ENCODE measurements at places on chromosomes 12 and 14. TPM values are rescaled to one million over a fixed set of nuclear protein-coding genes. Genes with fewer than 3 reads are reported as not detected.

GRCh38 chr14:47365233-47365632 lies 310.2 kb downstream of the MDGA2 start:
- no peak for DNase-seq

DNA sequence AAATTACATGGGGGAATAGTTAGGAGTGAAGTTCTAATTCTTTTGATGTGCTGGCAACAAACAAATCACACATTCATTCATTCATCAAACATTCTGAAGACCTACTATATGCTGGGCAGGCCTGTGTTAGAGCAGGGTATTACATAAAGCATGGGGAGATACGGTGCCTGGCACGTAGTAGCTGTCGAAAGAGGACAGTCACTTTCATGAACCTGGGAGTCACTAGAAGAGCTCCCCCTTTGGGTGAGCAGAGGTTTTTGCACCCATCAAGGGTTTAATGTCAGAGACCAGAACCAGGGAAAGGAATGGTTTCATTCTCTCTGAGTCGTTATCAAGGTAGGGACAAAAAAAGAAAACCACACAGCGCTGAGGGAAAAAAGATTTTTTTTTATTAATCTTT lies 10.0 kb downstream of the LHX5 start:
- DNase-seq: peak; percentile 29

GRCh38 chr12:19125325-19125724 lies 4.2 kb upstream of the PLEKHA5 start:
- no peak for DNase-seq

DNA sequence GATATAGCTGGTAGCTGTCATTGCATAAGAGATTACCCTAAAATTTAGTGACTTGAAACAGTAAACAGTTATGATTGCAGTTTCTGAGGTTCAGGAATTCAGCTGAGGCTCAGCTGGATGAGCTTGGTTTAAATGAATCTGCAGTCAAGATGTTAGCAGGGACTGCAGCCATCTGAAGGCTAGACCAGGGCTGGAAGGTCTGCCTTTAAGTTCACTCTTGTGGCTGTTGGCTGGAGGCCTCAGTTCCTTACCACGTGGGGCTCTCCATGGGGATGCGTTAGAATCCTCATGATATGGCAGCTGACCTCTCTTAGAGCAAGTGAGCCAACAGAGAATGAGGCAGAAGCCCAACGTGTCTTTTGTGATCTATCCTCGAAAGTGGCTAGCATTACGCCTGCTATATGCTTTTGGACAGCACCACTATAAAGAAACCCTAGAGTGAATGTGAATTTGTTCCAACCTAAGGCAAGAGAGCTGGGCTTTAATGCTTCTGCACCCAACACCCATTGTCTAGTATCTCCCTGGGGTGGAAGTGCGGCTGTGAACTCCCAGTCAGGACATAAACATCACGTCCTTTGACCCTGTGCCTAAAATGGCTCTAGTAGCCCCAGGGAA lies 26.0 kb downstream of the HSPB8 start:
- DNase-seq: no peak

- DNase-seq: no peak
Observed at GRCh38 chr12:2439332-2440100, 355.3 kb upstream of the FKBP4 start.

DNA sequence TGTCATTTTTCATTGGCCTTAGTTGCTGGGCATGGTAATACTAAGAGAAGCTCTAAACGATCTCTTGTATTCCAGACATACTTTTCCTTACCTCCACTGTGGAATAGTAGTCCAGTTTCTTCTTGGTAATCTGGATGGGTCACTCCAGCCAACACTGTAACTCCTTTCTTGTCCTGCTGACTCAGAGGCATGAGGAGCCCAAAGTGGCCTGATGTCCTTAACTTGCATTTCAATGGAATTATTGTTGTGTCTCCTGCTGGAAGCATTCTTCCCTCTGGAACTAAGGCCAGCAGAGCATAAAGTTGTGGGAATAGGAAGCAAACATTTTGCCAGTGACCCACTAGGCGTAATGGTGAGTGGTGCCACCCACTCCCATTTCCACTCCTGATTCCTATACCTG lies 33.1 kb downstream of the DAAM1 start:
- no peak for DNase-seq

GRCh38 chr14:80587096-80587724 lies 354.3 kb downstream of the CEP128 start:
- DNase-seq: peak; percentile 21

TEX52 gene
- total RNA-seq: not detected

STAC3 gene
- total RNA-seq: 2.5 TPM

GRCh38 chr14:103103461-103104388 lies 9.2 kb downstream of the EXOC3L4 start:
- no peak for DNase-seq

GRCh38 chr12:39626033-39626814 lies 6.6 kb upstream of the ABCD2 start:
- no peak for DNase-seq

GRCh38 chr12:56190695-56191155 lies 1.4 kb upstream of the SMARCC2 start:
- no peak for DNase-seq

- DNase-seq: no peak
Observed at GRCh38 chr12:29158115-29158763, 9.2 kb downstream of the FAR2 start.

GPD1 gene
- total RNA-seq: 1.6 TPM

- DNase-seq: peak; percentile 48
Observed at GRCh38 chr12:51926718-51927117, 19.4 kb downstream of the ACVRL1 start.

- DNase-seq: no peak
Observed at GRCh38 chr12:65634626-65635331, 189.5 kb upstream of the HMGA2 start.

GRCh38 chr12:115710104-115710564 lies 567.4 kb downstream of the MED13L start:
- DNase-seq: no peak

TC2N gene
- 15.9 TPM for total RNA-seq

MIPOL1 gene
- total RNA-seq: 15.4 TPM

RND1 gene
- 2.0 TPM for total RNA-seq

SMOC1 gene
- total RNA-seq: not detected

CLEC4C gene
- total RNA-seq: not detected

LRP1-AS gene
- total RNA-seq: not detected

DNA sequence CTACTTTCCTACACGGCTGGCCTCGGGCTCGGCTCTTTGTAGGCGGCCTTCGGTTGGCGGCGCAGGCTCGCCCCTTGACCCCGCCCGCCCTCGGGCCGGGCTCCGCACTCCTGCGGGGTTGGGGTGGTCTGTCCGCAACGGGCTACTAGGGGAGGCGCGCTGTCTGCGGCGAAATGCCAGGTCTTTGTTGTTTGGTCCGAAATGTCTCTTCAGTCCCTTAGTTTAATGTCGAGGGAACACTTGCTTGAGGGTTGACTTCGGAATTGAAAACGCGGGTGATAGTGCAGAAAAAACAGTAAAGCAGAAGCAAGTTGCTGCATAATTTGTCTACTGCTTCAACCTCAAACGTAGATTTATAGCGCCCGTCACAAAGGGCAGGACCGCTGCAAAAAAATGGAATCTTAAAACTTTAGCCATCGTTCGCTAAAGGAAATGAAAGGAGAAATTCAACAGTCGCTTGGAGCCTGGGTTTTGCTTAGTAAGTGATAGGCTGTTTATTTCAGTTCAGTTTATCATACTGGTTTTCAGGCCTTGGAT lies 390 bp downstream of the JKAMP start:
- no peak for DNase-seq

VRK1 gene
- total RNA-seq: 51.4 TPM

- DNase-seq: no peak
Observed at GRCh38 chr14:100906420-100906819, 2.9 kb upstream of the RTL1 start.

TROAP gene
- 99.1 TPM for total RNA-seq

PPFIA2 gene
- total RNA-seq: not detected

SLC2A14 gene
- total RNA-seq: not detected

DNA sequence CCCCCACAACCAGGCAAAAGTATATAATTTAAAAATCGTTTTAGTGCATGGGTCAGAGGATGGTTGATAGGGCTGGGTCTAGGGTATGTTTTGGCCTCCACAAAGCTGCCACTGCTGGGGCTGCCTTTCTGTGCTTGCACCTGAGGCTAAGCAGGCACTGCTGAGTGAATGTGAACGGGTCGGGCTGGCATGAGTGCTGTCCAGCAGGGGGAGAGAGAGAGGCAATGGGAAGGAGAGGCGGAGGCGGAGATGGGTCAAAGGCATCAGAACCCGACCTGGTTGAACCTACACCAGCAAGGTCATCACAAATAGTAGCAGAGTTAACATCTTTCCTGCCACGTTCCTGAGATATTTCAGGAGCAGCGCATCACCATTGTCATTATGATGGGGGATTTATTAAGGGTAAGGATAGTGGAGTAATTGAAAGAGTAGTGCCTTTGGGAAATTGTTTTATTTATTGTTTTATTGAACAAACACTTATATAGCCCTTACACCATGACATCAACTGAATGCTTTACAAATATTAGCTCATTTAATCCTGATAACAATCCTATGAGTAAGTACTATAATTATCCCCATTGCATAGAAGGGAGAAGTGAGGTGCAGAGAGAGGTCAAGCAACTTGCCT lies 5.8 kb upstream of the NRXN3 start:
- peak; percentile 12 for DNase-seq

PLEK2 gene
- 67.6 TPM for total RNA-seq

RD3L gene
- not detected for total RNA-seq

CAPZA3 gene
- not detected for total RNA-seq

LRRK2 gene
- total RNA-seq: 0.20 TPM

ABHD4 gene
- 9.4 TPM for total RNA-seq

- no peak for DNase-seq
Observed at GRCh38 chr14:106287506-106287905, 761.1 kb downstream of the TMEM121 start.

DNA sequence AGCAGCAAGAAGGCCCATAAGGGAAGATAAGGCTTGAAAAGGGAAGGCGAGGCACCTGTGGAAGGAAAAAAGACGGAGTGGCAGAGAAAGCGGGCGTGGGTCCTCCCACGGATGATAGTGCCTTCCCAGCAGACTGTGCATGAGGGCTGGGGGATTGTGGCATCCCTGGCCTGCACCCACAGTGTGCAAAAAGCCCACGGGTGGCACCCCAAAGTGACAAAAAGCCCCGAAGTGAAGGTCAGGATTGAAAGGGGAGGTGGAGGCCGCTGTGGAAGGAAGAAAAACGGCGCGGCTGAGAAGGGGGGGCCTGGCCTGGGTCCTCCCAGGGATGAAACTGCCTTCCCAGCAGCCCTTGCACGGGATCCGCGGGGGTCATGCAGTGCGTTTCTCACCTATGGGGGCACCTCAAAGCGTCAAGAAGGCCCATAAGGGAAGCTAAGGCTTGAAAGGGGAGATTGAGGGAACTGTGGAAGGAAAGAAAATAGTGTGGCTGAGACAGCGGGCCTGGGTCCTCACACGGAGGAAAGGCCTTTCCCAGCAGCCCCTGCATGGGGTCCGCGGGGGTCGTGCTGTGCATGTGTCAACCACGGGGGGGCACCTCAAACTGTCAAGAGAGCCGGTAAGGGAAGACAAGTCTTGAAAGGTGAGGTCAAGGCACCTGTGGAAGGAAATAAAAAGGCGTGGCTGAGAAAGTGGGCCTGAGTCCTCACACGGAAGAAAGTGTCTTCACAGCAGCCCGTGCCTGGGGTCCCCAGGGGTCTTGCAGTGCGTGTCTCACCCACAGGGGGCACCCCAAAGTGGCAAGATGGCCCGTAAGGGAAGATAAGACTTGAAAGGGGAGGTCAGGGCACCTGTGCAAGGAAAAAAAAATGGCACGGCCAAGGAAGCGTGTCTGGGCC lies 274.1 kb downstream of the ALG10 start:
- no peak for DNase-seq

- no peak for DNase-seq
Observed at GRCh38 chr14:96581026-96581425, 78.8 kb downstream of the PAPOLA start.

DNA sequence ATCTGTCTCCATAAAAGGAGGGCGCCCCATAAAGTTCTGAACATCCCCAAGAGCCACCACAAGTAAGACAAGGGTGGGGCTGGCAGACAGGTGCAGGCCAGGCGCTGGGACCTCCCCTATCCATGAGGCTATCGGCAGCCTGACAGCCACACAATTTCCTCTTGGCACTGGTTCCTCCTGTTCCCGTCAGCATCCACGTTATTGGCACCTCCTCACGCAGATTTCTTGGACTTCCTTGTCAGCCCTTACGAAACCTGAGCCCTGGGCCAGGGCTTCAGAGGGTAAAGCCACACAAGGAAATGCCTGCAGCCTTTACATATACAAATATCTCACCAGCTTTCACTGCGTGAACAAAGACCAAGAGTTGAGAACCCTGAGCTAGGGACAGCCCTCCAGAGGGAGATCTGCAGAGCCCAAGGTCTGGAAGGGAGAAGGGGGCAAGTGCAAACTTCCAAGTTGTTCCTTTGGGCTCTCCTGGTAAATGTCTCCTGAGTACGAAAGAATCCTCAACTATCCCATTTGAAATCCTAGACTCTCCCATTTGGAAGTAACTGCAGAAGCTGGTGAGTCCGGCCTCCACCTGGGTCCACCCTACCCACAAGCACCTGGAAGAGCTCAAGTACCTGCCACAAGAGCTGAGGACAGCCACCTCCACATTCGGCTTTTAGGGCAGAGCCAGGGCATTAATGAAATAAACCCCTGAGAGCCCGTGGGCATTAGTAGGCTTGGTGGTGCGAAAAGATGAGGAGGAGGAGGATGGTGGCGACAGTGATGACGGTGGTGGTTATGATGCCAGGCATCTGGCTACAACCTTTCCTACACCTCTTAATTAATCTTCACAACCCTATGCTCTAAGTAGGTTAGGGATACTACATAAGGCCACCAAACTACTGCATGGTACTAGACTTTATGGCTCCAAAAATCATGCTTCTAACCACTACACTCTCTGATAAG lies 5.5 kb upstream of the TC2N start:
- no peak for DNase-seq

DNA sequence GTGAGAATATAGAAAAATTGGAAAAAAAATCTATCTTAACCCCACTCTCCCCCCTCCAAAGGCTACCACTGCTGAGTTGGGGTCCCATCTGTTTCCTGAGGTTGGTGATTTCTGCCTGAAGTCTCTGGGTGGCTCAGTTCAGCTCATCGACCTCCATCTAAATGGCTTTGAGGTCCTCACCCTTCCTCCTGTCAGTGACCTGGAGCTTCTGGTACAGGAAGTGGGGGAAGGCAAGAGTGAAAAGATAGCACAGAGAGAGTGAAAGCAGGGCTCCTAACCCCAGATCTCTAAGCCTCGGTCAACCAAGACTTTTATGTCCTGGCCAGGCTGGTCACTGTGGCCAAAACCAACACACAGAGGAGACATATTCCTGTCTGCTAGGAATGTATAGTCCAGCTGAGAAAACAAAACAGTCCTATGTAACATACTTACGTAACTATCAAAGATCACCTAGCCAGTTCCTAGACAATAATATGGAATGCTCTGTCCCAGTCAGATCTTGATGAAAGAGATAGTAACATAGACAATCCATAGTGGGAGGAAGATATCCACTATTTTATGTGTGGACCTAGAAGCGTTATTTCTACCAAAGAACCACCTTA lies 12.3 kb upstream of the KRT73 start:
- no peak for DNase-seq

PMCH gene
- total RNA-seq: not detected

All from HCT116 (cell line).